Fibroblast of lung (primary cell): ENCODE measurements at places on chromosomes 16 and 17.

DNA sequence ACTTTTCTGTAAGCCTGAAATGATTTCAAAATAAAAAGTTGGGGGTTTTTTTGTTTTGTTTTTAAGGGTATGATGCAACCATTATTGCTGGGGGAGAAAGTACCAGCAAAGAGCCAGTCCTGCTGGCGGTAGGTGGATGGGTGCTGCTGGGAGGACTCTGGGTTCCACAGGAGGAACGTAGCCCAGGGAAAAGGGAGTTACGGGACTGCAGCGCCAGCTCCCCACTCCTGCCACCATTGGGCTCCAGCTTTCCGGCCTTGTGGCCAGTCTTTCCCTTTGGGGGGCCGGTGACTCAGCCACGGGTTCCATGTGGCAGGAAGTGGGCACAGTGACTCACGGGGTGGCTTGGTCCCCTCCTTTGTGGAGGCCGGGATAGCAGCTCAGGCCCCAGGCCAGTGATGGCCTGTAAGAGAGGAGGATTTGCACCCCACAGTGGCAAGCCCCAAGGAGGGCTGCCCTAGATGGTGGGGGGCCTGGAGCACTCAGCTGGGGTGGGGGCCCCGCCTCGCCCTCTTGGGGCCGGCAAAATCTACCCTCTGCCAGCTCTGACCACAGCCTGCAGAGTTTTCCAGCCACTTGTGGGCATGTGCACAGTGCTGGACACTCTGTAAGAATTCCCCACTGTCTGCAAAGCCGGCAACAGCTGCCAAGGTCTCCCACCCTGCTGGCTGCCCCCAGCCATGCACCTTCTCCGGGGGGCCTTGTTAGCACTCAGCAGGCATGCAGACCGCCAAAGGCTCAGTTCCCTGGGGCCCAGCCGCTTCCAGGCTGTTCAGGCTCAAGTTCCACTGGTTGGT is 30.4 kb downstream of the SOCS3 start:
- peak; percentile 86 for DNase-seq

DNA sequence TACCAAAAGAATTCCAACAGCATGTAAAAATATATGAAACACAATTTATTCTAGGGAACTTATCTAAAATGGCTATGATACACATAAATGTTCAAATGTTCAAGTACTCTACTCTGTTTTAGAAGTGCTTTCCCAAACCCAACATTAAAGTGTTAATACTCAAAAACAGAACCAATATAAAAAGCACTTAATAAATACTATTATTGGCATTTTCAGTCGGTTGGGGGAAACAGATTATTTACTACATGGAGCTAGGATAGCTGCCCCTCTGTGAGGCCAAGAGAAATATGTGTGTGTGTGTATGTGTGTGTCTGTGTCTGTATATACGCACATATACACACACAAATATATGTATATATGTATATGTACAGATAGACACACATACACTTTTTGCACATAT is 32.1 kb upstream of the BRIP1 start:
- no peak for DNase-seq

- DNase-seq: peak; percentile 35
Measured at GRCh38 chr17:54992797-54993639, 24.5 kb downstream of the STXBP4 start.

DNA sequence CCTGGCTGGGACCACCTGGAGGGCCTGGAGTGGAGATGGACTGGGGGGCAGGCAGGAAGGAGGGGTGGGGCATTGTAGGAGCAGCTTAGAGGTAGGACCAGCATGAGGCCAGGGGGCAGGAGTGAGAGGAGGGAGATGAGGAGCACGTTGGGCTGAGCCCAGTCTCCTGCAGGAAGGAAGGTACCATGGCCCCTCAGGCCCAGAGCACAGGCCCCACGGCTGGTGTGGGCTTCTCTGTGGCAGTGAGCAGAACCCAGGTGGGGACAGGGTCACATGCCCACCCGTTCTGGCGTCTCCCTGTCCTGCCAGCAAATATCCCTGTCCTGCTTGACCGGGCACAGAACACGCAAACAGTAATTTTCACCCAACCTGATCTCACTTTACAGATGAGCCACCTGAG is 141.8 kb downstream of the ENGASE start:
- no peak for DNase-seq

GRCh38 chr17:6212766-6213165 is 142.6 kb downstream of the WSCD1 start:
- DNase-seq: no peak

DNA sequence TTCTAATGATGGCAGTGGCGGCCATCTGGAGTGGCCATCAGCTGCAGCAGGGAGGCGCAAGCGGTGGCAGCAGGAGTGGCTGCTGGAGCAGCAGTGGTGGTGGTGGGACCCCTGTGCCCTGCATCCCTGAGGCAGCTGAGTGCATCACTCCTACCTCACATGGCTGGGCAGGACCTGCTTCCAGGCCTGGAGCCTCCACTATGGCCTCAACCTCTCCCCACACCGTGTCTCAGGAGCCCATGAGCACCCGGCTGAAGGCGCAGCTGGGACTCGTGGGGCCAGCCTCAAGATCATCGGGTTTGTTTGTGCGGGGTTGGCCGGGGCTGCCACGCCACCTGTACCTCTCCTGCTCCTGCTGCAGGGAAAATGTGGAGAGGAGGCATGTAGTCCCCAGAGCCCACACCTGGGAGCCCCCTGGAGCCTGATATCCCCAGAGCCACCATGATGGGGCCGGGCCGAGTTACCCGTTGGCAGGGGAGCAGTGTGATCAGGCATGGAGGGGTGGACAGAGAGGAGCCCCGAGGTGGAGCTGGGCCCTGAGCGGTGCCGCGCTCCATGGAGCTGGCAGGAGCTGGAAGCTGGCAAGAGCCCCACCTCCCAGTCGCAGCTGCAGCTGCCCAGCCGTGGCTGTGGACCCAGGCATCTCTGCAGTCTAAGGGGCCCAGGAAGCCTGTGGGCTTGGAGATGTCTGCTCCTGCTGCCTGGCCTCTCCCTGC is 16.7 kb downstream of the RHOT1 start:
- DNase-seq: no peak

DNA sequence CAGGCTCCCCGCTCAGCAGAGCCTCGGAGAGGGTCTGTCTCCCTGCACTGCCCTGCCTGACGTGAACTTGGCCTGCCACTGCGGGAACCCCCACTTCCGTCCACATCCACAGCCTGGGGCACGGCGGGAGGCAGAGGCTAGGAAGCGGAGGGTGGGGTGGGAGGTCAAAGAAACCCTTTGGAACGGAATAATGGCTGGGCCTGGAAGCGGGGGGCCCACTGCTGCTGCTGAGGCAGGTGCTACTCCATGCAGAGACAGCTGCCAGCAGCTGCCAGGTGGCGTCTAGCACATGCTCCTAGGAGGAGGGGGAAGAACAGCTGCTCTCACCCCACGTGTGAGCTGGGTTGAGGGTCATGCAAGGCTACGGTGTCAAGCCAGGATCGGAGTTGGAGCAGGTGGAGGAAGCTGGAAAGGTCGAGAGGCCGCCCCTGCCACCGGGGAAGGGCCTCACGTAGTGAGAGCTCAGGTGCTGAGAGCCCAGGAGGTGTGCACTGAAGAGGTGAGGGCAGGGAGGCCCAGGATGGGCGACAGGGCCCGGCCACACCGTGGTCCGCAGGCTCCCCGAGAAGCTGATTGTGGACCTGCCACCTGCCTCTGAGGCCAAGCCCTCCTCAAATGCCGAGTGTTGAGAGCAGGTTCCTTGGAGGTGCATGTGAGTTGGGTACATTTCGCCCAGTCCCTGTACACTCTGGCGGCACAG is 9.8 kb downstream of the FSCN2 start:
- DNase-seq: no peak

- peak; percentile 50 for DNase-seq
Measured at GRCh38 chr16:17072104-17072503, 398.7 kb downstream of the XYLT1 start.

DNA sequence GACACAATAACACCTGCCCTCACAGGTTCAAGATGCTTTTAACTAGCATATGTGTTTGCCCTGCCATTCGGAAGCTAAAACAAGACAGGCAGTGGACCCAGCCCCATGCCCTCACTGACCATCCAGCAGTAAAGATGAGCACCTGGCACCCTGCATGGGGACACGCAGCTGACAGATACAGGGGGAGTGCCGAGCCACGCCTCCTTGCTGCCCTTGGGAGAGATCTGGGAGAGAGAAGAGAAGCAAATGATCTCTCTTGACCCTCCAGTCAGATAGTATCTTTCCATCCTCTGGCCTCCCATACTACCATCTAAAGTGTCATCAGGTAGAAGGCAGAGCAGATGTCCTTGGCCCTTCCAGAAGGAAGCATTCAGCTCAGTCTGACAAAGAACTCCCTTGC is 40.6 kb upstream of the MYOCD start:
- no peak for DNase-seq

DNA sequence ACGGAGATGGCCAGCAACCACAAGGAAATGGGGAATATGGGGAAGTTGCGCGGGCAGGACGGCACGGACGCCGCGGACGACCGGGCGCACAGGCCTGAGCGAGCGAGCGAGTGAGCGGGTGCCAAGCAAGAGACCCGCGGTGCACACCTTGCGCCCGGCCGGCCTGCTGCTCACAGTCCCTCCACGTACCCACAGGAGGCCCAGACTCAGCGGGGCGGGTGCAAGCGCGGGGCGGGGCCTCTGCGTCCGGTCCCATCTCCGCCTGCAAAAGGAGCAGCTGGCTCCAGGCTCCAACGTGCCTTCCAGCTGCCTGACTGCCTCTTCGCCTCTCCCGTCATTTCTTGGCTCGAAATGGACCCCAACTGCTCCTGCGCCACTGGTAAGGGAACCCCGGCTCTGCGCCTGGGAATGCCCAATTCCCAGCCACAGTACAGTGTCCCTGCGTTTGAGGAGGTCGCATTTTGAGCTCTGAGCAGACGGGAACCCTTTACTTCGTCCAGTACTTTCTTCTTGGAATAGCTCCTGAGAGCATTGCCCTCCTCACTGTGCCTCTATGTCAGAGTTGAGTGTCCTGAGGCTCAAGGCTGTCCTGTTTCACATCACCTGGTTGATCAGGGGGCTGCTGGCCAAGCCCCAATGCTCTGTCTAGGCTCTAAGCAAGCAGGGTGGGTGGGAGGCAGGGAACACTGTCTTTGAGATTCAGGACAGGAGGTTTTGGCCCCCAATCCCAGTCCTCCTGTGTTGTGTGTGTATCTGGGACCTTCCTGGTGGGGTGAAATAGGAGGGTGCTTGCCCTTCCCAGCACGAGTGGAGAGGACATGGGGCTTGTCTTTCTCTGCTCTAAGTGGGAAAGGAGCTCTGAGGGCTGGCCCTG is 8.1 kb upstream of the MT1E start:
- DNase-seq: peak; percentile 73

DNA sequence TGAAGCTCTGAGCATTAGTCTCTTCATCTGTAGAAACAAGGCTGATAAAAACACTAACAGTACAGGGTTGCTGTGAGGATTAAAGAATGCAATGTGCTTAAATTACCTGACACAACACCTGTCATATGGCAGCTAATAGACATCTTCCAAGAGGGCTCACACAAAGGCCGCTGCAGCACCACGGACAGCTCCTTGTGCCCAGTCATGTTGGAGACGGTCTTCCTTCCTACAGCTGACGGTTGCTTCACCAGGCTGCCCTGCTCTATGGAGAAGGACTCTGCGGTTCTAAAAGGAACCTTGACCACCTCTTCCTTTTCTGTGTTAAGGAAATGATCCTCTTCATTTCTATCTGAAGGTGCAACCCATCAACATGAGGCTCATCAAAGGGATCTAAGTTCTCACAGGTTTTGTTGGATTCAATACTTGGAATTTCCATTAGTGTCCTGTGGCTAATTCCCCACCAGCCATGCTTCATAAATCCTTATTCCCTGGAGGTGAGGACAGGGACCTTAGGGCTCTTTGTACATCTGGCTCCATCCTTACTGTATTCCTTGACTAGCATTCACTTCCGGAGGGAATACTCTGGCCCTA is 138.9 kb upstream of the CES5A start:
- peak; percentile 0 for DNase-seq

DNA sequence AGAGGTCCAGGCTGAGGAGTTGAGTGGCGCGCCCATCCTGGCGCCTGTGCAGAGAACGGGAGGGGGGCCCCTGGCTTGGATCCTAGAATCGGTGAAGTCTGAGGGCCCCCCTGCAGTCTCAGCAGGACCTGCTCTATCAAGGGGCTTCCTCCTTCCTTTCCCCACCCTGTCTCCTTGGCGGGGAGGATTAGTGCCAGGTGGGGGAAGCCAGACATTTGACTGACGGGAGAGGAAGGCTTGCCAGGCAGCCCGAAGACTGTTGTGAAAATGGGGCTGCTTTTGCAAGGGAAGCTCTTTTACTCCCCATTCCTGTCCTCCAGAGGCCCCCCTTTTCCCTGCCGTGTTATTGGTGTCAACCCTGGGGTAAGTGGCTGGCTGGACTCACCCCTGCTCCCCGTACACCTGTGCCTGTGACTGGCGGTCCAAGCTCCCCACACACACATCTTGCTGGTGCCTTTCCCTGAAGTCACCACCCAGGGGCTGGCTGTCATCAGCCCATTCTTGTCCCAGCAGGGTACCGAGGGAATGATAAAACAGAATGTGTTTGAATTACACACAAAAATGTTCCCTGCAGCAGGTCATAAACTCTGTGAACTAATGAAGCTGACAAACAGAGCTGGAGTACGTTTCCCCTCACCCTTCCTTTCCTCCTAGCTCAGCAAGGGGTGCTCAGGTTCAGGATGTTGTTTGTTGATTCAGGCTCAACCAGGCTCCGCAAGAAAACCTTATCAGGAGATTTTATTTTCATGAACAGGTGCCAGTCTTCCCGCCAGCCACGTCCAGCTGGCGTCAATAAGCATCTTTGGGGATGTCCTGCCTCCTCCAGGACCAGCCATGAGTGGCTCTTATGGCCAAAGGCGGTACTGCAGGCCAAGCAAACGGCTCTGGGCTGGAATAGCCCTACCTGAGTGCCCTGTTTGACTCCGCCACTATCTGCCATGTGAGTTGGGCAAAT is 4.4 kb upstream of the ARMC7 start:
- peak; percentile 31 for DNase-seq
